ENCODE measurements at places on chromosomes 1 and 21. TPM values are rescaled to one million over a fixed set of nuclear protein-coding genes. Genes with fewer than 3 reads are reported as not detected.

DNA sequence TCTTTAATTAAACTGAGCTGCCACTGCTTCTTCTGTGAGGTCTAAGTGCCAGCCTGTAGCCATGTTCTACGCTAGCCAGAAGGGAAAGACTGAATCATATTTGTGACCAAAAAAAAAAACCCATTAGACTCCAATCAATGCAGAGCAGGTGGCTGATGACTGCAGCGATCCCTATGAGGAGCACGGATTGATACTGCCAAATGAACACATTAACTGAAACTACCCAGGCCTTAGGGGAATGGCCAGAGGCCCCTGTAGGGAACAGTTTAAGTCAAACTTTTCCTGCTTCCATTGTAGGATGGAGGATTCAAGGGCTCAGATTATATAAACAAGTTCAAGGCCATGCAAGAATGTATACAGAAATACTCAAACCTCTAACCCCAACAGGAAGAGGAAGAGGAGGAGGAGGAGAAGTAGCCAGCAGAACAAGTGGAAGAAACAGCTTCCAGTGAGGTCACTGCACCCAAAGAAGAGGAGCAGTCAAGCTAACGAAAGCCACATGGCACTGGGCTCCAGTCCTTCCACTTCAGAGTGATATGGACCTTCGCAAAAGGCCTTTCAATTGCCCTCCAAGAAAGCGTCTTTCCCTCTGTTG lies 328.3 kb downstream of the SMYD3 start:
- DNase-seq = no peak

DNA sequence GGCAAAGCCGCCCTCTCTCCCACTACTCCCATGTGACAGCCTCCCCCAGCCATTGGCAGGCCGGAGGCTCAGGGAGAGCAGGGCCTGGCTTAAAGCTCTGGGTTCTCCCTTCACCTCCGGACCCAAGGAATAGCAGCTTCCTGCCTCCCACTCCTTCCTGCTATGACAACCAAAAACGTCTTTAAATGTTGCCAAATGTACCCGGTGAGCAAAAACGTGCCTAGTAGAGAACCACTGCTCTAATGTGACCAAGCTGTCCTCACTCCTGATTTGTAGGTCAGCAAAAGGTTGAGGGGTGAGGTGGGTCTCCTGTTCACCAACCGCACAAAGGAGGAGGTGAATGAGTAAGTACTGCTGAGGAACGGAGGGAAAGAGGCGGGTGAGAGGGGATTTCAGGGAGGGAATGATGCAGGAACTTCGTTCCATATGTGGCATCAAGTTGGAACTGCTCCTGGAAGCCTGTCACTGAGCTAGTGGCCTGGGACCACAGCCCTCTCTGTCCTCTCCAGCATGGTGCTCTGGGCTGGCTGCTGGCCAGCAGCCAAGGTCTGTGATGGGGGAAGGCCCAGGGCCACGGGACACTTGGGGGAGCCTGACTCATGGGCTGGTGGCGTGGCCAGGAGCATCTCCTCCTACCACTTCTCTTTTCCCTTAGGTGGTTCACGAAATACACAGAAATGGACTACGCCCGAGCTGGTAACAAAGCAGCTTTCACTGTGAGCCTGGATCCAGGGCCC lies 5.7 kb downstream of the MRTO4 start:
- DNase-seq = no peak

DNA sequence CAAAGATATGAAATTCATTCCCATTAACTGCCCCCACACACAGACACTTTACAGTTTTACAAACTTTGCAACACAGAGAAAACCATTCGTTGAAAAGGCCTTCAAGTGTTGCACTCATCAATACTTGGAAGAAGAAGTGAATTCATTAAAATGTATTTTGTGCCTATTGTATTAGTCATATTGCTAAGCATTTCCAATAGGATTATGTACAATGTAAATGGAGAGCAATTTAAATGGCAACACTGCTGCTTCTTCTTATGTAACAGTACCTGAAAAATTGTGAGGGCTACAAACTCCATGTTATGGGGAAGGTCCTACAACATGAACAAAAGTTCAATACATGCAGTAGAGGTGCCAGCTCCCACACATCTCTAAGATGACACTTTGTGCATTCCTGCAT lies 209.3 kb upstream of the POGK start:
- DNase-seq = no peak

- DNase-seq = no peak
Measured at GRCh38 chr1:156625436-156626078, 6.3 kb downstream of the HAPLN2 start.

- no peak for DNase-seq
Measured at GRCh38 chr1:214943054-214943453, 139.5 kb upstream of the KCNK2 start.

GRCh38 chr1:200115532-200115931 lies 88.0 kb downstream of the NR5A2 start:
- no peak for DNase-seq

GRCh38 chr1:241608379-241609033 lies 31.7 kb downstream of the CHML start:
- no peak for DNase-seq

GRCh38 chr21:27067226-27067625 lies 100.3 kb upstream of the ADAMTS5 start:
- DNase-seq = no peak

DNA sequence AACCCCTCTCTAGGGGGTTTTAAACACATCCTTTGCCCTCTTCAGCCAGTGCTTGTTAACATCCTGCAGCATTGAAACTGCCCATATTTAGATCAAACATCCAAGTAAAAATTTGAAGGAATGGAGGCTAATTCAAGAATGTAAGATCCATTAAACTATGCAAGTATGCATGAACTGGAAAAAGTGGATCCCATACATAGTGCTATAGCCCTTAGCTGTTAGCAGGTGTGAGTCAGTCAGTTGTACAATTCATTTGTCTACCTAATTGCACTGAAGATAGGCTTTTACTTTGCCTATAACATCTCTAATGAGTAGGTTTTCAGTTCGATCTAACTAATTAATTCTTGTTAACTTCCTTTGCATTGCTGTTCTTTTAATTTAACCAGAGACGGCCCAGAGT lies 270.9 kb downstream of the LMO4 start:
- DNase-seq = no peak

GRCh38 chr1:245677461-245678240 lies 522.9 kb downstream of the KIF26B start:
- no peak for DNase-seq

DNA sequence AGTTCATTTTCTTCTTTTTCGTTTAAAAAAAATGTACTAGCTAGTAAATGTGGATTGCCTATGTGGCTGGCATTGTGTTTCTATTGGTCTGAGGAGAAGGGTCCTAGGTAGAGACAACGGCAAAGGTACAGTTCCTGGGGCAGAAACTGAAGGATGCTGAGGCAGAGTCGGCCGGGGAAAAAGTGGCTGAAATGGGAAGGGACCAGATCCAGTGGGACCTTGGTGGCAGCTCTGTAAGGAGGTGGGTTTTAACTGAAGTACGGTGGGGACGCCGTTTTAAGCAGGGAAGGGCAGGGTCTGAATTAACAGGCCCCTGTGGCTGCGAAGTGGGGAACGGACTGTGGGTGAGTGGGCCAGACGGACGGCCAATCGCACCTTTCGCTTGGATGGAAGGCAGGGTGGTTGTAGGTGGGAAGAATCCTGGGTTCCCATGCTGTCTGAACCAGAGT lies 420 bp upstream of the VPS13D start:
- DNase-seq = no peak

GRCh38 chr1:145845514-145846161 lies at the start of gene NUDT17:
Gene NUDT17 (plus strand): TSS chr1:145845630. CDS start chr1:145845641, 11 bp downstream.
- no peak for DNase-seq

DNA sequence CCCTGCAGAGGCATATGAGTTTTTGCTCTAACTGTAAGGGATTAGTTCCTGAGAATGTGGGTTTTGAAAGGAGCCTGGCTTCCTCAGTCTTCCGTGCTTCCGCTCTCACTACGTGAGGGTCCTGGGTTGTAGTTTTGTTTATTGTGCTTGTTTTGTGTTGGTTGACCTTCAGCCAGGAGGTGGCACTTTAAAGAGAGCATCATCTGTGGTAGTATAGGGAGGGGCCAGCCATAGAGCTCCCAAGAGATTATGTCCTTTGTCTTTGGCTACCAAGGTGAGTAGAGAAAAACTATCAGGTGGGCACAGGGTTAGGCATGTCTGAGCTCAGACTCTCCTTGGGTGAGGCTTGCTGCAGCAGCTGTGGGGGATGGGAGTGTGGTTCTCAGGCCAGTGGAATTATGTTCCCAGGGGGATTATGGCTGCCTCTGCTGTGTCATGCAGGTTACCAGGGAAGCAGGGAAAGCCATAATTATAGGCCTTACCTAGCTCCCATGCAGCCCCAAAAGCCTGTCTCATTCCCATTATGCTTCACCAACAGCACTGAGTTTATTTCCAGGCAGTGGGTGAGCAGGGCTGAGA lies 23.5 kb downstream of the CYP4B1 start:
- DNase-seq = no peak

PHLDA3 gene
- 15.2 TPM for total RNA-seq

RAP1GAP gene
- total RNA-seq = 4.0 TPM

NBPF3 gene
- total RNA-seq = 25.2 TPM

PIK3R3 gene
- 16.2 TPM for total RNA-seq

WNT2B gene
- total RNA-seq = 55.2 TPM

SPAG17 gene
- total RNA-seq = 4.2 TPM

PEF1 gene
- total RNA-seq = 39.2 TPM

Measured in urinary bladder (tissue), 4 donors.